ENCODE measurements at places on chromosomes 13 and 19.

DNA sequence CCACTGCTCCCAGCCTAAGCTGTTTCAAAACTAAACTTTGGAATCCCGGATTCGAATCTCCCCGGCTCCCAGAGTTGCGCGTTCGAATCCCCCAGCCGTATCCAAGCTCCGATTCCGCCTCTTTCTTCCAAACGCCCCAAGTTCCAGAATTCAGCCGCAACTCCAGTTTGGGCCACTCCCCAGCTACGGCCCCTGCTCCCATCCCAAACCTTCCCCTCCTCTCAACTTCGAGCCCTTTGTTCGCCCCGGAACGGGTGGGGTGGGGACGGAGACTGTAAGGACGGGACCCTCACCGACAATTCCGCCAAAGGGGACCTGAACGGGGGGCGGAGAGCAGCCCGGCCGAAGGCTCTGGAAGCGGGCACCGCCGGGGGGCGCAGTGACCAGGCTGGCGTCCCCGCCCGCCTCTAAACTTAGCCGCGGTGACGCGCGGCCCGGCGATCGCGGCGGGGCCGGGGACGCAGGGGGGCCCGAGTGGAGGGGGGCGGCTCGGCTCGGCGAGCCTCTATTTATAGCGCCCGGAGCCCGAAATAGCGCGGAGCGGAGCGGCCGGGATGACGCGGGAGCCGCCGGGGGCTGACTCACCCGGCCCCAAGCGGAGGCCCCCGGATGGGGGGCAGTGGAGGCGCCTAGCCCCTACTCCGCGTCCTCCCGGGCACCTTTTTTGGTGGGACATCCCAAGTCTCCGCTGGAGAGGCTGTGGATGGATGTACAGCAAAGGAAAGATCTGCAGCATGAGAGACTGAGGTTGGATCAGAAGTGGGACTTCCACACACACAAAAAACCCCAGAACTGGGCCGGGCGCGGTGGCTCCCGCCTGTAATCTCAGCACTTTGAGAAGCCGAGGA lies 4.9 kb upstream of the ERCC1 start:
- DNase-seq, result peak; percentile 70

- DNase-seq, result no peak
Measured at GRCh38 chr13:74661851-74662250, 527.6 kb upstream of the KLF12 start.

DNA sequence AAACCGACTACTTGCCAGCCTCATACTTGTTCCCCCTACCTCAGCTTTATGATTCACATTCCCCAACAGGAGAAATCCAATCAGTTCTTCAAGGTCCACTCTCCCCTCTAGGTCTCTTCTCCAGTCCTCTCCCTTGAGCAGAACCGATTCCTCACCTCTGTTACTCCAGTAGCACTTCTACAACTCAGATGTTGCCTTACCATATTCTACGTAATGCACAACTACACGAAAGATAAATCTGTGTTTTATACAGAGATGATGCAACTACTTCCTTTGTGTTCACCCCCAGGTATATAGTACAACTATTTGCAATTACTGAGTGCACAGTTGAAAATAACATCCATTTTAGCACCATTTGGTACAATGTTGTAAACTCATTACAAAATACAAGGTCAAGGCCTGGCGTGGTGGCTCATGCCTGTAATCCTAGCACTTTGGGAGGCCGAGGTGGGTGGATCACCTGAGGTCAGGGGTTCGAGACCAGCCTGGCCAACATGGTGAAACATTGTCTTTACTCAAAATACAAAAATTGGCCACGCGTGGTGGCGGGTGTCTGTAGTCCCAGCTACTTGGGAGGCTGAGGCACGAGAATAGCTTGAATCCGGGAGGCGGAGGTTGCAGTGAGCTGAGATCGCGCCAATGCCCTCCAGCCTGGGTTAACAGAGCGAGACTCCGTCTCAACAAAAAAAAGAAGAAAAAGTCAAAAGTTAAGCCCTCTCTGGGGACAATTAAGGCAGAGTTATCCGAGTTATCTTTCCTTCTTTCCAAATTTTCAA lies 2.8 kb upstream of the WBP4 start:
- no peak for DNase-seq

GRCh38 chr13:98454389-98454881 lies 122.5 kb downstream of the STK24 start:
- no peak for DNase-seq

GRCh38 chr19:4584670-4585460 lies 25.4 kb upstream of the SEMA6B start:
- no peak for DNase-seq

- DNase-seq, result peak; percentile 69
Measured at GRCh38 chr19:2618611-2619010, 83.9 kb downstream of the GNG7 start.

DNA sequence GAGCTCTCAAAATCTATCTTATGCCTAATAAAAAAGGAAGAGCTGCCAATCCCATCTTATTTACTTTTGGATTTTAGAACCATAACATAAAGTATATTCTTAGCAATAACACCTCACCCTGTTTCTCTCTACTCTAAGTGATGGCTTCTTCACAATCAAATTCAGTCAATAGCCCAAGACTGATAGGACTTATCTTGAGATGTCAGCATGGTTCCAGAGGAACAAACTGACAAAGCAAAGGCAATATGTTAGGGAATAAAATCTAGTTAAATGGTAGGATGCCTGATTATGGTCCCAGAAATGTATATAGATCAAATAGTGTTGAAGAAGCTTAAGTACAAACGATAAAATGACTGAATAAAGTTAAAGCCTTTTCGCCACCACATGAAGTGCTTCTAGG lies 36.3 kb downstream of the DACH1 start:
- no peak for DNase-seq

GRCh38 chr13:88862095-88862620 lies 1191.0 kb downstream of the SLITRK5 start:
- no peak for DNase-seq

- DNase-seq, result peak; percentile 93
Measured at GRCh38 chr19:3403489-3404323, 37.3 kb downstream of the NFIC start.

DNA sequence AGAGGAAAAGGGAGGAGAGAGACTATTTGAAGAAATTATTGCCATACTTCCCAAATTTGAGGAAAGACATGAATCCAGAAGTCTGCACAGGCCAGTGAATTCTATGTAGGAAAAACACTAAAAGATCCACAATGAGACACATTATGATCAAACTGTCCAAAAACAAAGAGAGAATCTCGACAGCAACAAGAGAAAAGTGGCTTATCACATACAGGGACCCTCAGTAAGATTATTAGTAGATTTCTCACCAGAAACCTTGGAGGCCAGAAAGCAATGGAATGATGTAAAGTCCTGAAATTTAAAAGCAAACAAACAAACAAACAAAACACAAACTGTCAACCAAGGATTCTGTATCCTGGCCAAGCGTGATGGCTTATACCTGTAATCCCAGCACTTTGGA lies 55.7 kb upstream of the IL17D start:
- DNase-seq, result no peak

DNA sequence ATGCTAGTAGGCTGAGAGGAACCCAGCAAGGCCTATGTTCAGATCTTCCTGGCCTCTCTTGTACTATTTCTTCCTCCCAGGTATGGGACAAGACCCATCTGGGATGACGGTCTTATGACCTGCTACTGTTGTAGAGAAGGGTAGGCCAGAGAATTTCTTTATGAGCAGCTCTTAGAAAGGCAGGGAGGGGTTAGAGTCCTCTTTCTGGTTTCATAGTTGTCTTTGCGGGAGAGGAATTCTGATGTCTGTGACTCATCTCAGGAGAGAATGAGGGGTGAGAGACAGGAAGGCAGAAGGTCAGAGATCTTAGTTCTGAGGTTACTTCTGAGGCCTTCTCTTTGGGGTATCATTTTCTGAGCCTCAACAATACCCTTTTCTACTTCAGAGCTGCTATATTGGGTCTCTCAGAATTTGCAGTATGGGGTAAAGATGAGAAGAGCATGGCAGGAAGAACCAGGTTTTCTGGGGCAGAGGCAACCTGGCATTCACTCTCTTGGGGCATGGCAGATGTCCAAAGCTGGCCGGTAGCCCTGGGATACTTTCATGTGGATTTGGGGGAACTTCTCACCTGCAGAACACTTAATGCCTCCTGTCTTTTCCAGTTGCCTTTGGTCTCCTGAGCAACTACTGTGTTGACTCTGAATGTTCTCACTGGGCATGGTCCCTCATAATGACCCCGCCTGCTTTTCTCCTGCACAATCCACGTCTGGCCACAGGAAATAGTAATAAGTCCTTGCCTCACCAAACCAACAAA lies 154.4 kb downstream of the GGACT start:
- DNase-seq, result no peak

DNA sequence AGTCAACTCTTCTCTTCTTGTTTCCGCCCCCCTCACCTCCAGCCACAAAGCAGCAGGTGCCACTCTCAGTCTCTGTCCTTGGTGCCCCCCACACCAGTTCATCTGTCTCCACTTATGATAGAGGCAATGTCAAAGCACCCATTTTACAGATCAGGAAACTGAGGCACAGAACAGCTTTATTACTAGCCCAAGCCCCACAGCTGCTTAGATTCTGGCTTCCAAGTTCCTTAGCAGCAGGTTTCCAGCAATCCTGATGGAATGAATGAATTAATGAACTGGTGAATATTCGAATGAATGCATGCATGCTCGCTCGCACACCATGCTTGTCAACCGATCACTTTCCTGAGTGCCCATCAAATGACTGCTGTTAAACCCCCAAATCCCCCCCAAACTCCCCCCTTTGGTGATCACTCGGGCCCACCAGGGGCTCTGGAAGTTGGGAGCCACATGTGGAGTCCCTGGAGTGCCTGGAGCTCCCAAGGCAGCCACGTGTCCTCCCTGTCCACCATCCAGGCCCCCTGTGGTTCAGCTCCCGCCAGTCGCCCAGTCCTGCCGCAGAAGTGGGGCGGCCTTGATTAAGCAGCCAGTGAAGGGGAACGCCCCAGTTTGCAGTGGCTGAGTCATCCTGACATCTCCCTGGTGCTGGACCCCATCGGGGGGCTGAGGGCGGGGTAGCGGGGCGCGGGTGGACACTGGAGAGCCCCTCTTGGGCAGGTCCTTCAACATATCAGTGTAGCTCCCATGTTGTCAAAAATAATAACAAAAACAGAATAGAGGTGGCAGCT lies 6.8 kb downstream of the PTPRS start:
- DNase-seq, result no peak

DNA sequence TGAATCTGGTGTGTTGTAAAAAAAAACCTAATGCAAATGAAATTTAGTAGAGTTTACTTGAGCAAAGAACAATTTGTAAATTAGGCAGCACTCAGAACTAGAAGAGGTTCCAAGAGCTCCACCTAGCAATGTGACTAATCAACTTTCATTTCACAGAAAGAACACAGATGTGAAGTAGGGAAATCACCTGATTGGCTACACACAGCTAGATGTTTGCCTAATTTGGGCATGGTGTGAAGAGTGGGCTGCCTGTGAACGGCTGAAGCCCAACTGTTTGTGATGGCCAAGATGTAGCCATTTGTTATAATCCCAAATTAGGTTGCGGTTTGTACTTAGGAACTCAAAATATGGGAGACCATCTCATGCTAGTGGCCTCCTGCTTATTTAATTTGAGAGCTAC lies 724.4 kb upstream of the SLITRK5 start:
- DNase-seq, result no peak

GRCh38 chr19:38211151-38211591 lies 12.9 kb downstream of the DPF1 start:
- DNase-seq, result no peak

- DNase-seq, result peak; percentile 25
Measured at GRCh38 chr19:47447470-47448359, 24.0 kb downstream of the SLC8A2 start.

DNA sequence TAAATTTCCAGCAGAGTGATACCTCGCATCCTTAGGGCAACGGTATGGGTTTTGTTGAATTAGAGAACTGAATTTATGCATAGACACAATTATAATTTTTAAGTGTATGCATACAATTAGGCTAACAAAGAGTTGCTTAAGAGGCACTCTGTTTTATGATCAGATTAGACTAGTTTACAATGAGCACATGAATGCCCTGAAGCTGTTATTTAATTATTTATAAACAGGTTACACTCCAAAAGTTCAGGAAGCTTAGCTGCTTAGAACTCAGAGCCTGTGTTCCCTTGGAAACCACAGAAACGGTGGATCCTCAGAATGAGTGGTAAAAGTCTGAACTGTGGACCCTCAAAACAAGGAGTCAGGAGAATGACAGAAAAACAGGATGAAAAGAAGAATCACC lies 72.5 kb upstream of the FBXL3 start:
- DNase-seq, result no peak

DNA sequence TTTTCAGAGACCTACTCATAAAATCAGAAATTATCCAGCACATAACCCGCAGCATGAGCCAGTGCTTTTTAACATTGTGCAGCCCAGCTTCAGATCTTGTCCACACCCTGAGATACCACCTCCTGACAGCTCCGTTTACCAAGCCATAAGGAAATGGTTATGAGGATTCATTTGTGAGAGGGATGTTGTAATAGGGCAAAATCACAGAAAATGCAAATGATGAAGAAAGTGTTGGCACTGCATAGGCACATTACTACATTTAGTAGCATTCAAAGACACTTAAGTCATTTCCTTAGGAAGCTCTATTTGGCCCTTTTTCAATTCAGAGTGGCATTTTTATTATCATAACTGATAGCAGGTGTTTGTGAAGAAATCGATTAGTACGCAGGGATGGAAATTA lies 277.5 kb downstream of the DNAJC15 start:
- no peak for DNase-seq

DNA sequence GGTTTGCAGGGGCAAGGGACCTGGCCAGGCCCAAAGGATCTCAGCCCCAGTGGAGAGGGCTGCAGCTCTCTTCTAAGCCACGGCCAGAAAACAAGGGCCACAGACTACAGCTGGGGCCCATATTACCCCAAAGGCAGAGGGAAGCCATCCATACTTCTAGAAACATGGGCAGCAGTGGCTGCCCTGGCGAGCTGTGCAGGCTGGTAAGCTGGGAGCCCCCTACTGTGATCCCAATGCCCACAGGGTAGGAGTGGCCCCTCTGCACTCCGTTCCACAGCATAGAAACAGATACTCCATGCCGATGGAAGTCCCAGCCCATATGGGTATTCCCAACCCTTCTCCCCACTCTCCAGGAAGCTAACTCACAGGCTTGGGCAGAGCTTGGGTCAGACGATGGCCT lies 25.1 kb downstream of the VSTM2B start:
- no peak for DNase-seq

GRCh38 chr13:110305001-110305400 lies 2.0 kb downstream of the COL4A1 start:
- DNase-seq, result no peak

- no peak for DNase-seq
Measured at GRCh38 chr13:49412749-49413148, 31.1 kb downstream of the CAB39L start.

GRCh38 chr13:60158321-60158801 lies 5.4 kb downstream of the DIAPH3 start:
- DNase-seq, result no peak

DNA sequence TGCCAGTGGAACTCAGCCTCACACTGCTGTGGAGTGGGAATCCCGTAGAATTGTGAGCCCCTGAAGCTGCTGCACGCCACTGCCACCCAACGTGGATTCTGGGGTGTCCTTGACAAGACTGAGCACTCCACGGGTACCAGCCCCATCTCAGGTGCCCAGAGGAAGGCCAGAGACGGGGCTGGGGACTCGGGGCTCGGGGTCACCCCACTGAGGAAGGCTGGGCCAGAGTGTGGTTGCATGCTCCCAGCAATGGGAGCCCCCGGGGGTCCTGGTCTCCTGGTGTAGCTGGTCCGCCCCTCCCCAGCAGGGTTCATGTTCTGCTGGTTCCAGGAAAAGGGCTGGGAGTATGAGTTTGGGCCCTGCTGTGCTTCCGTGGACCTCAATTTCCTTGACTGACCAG lies 15.2 kb downstream of the DAPK3 start:
- DNase-seq, result no peak

- no peak for DNase-seq
Measured at GRCh38 chr19:32816555-32817099, 52.9 kb downstream of the SLC7A9 start.

- no peak for DNase-seq
Measured at GRCh38 chr19:48392860-48393558, 459 bp upstream of the GRIN2D start.

Measured in left ventricle myocardium inferior (tissue), 1 donor.